ENCODE measurements at places on chromosomes 3 and 15.

GRCh38 chr15:70269311-70269911 lies 171.7 kb upstream of the TLE3 start:
- peak; percentile 59 for DNase-seq

GRCh38 chr3:148395821-148396220 lies 301.9 kb upstream of the AGTR1 start:
- DNase-seq, result no peak

DNA sequence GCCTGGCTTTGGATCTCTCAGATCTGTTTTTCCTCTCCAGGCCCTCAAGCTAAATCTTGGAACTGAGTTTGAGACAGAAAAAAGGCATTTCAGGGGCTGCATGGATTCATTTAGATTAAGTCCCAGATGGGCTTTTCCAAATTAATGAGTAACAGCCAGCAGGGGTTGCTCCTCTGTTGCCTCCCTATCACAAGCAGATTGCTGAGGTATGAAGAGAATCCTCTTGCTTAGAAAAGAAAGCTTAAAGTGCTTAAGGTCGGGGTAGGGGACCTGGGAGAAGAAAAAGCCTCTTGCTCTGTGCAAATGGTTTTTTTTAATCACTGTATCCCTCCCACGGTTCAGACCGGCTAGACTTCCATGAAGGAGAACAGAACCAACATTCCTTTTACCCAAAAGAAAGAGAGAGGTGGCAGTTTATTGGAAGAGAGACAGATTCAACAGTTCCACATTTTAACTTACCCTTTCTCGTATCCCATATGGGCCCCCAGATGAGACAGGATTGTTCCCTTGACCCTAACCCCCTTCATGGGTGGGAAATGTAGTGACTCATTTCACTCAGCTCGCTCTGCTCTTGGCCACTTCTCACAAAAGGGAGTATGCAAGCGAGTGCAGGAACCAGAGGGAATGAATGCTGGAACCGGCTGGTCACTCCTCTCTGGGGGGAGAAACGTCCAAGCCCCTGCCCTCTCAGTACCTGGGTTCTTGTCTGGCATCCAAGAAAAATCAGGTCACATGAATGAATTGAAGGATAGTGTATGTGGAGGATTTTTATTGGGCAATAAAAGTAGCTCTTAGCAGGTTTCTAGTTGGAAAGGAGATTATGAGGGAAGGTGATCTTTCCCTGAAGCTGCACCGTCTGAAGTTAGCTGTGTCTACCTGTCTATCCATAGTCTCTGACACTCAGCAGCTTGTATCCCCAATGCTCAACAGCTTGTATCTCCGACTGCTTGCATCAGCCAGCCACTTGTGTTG lies 745.2 kb downstream of the SI start:
- no peak for DNase-seq

- no peak for DNase-seq
Measured at GRCh38 chr3:81164806-81165205, 596.6 kb downstream of the GBE1 start.

- no peak for DNase-seq
Measured at GRCh38 chr3:113736548-113737089, 9.4 kb downstream of the NAA50 start.

DNA sequence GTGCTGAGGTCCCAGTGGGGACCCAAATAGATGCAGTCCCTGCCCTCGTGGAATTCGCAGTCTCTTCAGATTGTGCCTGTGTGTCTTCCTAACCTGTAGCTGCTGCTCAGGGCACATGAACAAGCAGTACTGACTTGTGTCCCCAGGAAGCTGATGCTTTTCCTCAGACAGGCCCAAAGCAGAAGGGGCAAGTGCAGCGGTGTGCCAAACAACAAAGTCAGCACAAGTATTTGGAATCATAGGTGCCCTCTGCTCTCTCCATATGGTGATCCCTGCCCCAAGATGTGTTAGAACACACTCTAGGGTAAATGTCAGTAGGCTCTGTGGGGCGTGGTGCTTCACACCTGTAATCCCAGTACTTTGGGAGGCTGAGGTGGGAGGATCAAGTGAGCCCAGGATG lies 21.9 kb downstream of the BHLHE40 start:
- no peak for DNase-seq

GRCh38 chr3:148466980-148467740 lies 230.5 kb upstream of the AGTR1 start:
- no peak for DNase-seq

GRCh38 chr3:185115371-185115770 lies 37.5 kb downstream of the C3orf70 start:
- no peak for DNase-seq

- no peak for DNase-seq
Measured at GRCh38 chr15:80591471-80591870, 103.6 kb upstream of the ABHD17C start.

All from HuH-7.5 (cell line).